ENCODE measurements at places on chromosomes 5 and 9. TPM values are rescaled to one million over a fixed set of nuclear protein-coding genes. Genes with fewer than 3 reads are reported as not detected.

DNA sequence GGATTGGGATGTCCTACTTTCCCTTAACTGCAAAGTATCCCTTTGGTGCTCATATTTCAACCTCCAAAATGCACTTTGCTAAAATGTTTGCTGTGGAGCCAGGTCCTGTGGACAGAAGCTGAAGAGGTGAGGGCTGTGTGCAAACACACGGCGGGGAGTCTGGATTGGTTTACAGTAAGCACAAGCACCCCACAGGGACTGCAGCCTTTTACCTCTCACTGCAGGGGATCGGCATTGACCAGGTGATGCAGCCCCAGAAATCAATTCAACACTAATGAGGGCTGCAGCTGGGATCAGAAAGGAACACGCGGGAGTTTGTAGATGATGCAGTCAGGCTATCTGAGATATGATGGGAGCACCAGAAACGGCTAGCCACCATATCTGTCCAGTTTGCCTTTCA, 450.9 kb downstream of the CCDC171 start:
- DNase-seq, result no peak

- DNase-seq, result no peak
Measured at GRCh38 chr5:135859641-135860040, 25.2 kb downstream of the SLC25A48 start.

GRCh38 chr9:116992865-116993264, 305.8 kb downstream of the TRIM32 start:
- no peak for DNase-seq

DNA sequence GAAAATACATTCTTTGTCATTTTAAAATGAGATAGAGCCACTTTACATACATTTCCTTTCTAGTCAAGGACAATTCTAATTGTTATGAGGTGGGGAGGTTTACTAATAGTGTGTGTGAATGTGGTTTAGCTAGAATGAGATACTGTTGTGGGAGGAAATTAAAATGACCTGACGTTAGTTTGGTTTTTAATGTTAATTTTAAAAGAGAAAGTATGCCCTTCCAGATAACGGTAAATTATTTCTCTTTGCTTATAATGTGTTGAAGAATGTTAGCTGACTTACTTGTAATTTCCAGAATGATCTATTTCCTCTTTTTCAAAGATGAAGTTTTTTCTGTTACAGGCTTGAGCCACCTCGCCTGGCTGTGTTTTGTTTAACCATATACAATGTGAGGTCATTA, 1.7 kb upstream of the TAF7 start:
- DNase-seq, result no peak

GRCh38 chr5:55180016-55180415, 7.0 kb upstream of the CDC20B start:
- DNase-seq, result no peak

IFNA13 gene
- total RNA-seq, result not detected

CCDC69 gene
- 56.4 TPM for total RNA-seq

CCL21 gene
- 1.5 TPM for total RNA-seq

PTGES gene
- total RNA-seq, result 4.7 TPM

OR2S2 gene
- total RNA-seq, result not detected

FAM78A gene
- 2.9 TPM for total RNA-seq

BARX1 gene
- total RNA-seq, result not detected

Data from ovary (tissue), 10 donors.